Breast epithelium (tissue), 4 donors: ENCODE measurements at places on chromosomes 16 and 17. TPM values are rescaled to one million over a fixed set of nuclear protein-coding genes. Genes with fewer than 3 reads are reported as not detected.
A peak's percentile ranks its signal among the peaks of the same experiment; 100 is the strongest.

Gene KRTAP9-2
- not detected for total RNA-seq

- DNase-seq, result peak; percentile 61
Measured at GRCh38 chr17:45775576-45776011, 8.5 kb upstream of the CRHR1 start.

DNA sequence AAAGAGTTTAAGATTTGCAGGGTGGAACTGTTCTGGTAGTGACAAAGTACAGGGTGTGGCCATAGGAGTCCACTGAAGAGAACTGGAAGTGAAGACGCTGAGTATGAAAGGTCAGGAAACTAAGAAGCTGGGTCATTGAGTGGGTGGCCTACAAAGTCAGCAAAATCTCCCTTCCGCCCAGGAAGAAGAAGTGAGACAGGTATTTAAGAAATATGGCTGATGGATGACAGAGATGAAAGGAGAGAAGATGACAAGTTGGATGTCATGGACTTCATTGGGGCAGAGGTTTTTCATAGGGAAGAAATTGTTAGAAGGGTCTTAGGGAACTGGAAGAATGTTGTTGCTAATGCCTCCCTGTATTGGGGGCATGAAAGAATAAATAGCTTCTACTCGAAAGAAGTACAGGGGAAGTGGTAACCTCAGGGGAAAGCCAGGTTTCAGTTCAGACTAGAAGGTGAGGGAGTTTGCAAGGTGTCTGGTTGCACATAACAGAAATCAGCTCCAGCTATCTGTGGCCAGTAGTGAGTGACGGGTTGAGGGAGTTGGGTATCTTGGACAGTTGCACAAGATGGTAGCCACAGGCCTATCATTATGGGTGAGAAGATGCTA, 33.6 kb upstream of the MED13 start:
- DNase-seq, result no peak

DNA sequence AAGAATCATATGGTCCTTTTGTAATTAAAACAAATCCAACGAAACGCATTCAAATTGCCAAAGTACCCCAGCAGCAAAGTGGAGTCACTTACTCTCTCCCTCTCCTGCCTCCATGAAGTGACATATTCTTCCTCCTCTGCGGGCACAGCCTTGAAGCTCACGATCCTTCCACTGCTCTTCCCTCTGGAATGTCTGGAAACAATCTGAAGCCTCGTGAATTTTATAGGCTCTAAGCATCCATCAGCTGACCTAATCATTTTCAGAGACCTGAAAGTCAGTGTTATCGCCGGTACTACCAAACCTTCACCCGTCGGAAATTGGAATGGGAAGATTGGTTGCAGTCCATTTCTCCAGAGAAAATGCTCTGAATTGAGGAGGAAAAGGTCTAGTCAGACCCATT, 134.5 kb upstream of the FOXF1 start:
- no peak for DNase-seq

GRCh38 chr17:27824745-27825144, 24.4 kb upstream of the NOS2 start:
- no peak for DNase-seq

GRCh38 chr16:48385253-48386150, at the start of gene SIAH1:
TSS of gene SIAH1 (minus strand) at chr16:48385413. CDS start at chr16:48362428, 22,985 bp downstream.
- DNase-seq, result peak; percentile 75
